ENCODE measurements at places on chromosomes 13 and 19.

GRCh38 chr19:17069193-17069592 is 6.1 kb downstream of the HAUS8 start:
- DNase-seq, result peak; percentile 12

GRCh38 chr19:38262585-38263268 is 1.6 kb upstream of the SPINT2 start:
- DNase-seq, result no peak

GRCh38 chr13:40680659-40681323 is 14.3 kb upstream of the FOXO1 start:
- no peak for DNase-seq

DNA sequence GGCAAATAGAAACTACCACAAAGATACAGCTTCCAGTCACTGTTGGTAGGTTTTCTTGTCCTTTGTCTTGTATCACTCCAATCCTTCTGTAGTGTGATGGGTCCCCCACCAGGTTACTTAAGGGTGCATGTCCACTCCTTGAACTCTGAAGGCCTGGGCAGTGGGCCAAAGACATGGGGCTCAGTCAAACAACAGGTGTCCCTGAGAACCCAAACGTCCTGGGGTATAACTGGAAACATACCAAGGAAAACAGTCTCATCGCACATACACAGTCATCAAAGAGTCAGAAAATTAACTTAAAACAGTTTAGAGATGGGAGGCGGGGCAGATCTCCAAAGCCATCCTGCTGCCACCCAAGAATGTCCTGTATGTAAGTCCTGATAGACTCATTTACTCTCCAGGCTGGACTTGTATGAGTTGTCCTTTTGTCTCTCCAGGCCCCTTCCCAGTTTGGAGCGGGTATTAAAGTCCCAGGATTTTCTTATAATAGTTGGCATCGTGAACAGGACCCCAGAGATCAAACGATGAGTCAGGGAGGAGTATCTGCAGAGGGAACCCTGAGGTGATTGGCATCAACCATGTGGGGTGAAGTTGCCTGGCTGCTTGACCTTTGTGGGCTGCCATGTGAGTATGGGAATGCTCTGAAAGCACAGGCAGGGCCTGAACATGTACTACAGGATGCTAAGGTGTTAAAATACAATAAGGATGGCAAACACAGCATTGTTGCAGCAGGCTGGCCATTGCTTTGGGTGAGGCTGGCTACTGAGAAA is 613.2 kb upstream of the KLF12 start:
- DNase-seq, result no peak

GRCh38 chr19:45924891-45925447 is 10.4 kb upstream of the NANOS2 start:
- DNase-seq, result no peak

- no peak for DNase-seq
Observed at GRCh38 chr19:1912760-1913505, 7.7 kb downstream of the ADAT3 start.

All from left ventricle myocardium superior (tissue), 1 donor.